Pancreas (tissue), 10 donors: ENCODE measurements at places on chromosomes 3 and 15.

DNA sequence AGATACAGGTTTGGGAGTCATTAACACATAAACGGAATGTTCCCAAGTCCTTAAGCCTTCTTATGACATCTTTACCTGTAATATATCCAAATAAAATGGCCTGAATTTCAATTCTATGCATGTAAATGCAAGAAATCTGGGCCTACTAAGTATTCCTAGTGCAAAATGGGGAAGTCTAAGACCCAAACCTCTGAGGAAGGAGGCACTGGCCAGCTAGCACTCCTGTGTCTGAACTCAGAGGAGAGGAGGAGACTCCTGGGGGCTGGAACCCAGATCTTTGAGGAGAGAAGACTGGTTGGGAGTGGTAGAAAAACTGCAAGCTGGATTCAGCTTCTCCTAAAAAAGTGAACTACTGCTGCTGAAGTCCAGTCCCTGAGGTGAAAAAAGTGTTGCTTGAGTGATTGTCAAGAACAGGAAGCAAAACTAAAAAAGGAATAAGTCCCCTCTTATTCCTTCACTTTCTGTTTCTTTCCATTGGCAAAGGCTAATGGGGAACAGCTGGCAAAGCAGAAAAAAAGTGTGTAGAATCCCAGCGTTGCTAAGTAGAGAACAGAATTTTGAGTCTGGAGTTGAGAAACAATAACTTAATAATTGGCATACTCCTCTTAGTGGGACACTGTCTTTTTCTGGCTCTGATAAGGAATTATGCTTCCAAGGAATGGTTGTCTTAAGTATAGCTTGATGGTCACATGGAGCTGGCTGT, 54.8 kb upstream of the ATP2C1 start:
- no peak for DNase-seq
- no peaks in the 10 kb centered on the region for H3K27me3 ChIP-seq
- no peaks in the 10 kb centered on the region for H3K4me1 ChIP-seq
- no peak overlapping the region for H3K27ac ChIP-seq
- no peak overlapping the region for H3K4me3 ChIP-seq
- no peaks in the 10 kb centered on the region for H3K36me3 ChIP-seq

- H3K27ac ChIP-seq = no peak overlapping the region
- H3K4me1 ChIP-seq = no peaks in the 10 kb centered on the region
- DNase-seq = no peak
- no peak overlapping the region for H3K4me3 ChIP-seq
- no peaks in the 10 kb centered on the region for H3K36me3 ChIP-seq
- H3K27me3 ChIP-seq = no peaks in the 10 kb centered on the region
These were observed 56.8 kb upstream of the TPM1 start for GRCh38 chr15:62985768-62986167.

GRCh38 chr3:184977796-184978195, 165.8 kb downstream of the VPS8 start:
- no peak for DNase-seq
- no peaks in the 10 kb centered on the region for H3K4me1 ChIP-seq
- no peaks in the 10 kb centered on the region for H3K36me3 ChIP-seq
- H3K4me3 ChIP-seq = no peak overlapping the region
- no peak overlapping the region for H3K27ac ChIP-seq

- H3K27me3 ChIP-seq = no peaks in the 10 kb centered on the region
- H3K27ac ChIP-seq = no peak overlapping the region
- H3K4me1 ChIP-seq = no peaks in the 10 kb centered on the region
- DNase-seq = no peak
These were observed 16.0 kb downstream of the PAQR5 start for GRCh38 chr15:69314736-69315135.

- peaks cover 29% of the 10 kb centered on the region for H3K36me3 ChIP-seq
- H3K27ac ChIP-seq = no peak overlapping the region
- H3K4me1 ChIP-seq = no peaks in the 10 kb centered on the region
- no peaks in the 10 kb centered on the region for H3K27me3 ChIP-seq
- H3K4me3 ChIP-seq = no peak overlapping the region
These were observed 38.6 kb downstream of the UMPS start for GRCh38 chr3:124768812-124769211.

DNA sequence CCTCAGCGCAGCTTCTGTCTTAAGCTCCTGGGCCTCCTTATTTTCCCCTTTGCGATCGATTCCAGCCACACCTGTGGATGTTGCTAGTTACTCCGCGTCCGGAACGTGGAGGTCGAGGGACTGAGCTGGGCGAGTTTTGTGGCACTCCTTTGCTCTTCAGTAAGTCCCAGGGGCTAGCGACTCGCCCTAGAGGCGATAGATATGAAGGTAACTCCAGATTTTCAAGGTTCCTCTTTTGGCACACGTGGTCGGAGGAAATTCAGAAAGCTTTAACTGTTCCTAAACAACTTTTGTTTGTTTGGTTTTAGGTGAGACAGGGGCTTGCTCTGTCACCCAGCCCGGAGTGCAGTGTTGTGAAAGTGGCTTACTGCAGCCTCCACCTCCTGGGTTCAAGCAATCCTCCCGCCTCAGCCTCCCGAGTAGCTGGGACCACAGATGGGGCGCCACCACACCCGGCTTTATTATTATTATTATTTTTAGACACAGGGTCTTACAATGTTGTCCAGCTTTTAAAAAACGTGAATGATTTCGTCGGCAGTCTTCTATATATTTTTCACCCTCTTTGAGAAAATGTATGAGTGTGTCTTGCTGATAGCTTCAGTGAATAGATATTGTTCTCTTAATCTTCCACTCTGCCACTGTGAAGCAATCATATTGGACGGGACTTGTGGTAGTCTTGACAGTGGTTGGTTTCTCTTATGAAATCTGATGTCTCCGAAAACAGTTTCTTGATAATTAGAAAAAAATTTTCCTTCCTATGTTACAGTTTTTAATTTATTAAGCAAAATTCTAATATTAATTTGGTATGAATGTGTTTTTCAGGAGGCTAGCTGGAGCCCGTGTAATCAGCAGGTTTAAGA, 785 bp downstream of the MFSD1 start:
- H3K4me3 ChIP-seq = peak overlapping the region; percentile 85
- H3K4me1 ChIP-seq = peaks cover 9% of the 10 kb centered on the region
- no peaks in the 10 kb centered on the region for H3K27me3 ChIP-seq
- H3K36me3 ChIP-seq = peaks cover 2% of the 10 kb centered on the region

GRCh38 chr15:101133751-101134261, 118.0 kb downstream of the CHSY1 start:
- no peaks in the 10 kb centered on the region for H3K4me1 ChIP-seq
- DNase-seq = no peak
- no peak overlapping the region for H3K27ac ChIP-seq
- H3K4me3 ChIP-seq = no peak overlapping the region
- H3K27me3 ChIP-seq = no peaks in the 10 kb centered on the region

GRCh38 chr3:52835766-52836470, 1.1 kb upstream of the MUSTN1 start:
- no peak overlapping the region for H3K4me3 ChIP-seq
- H3K27ac ChIP-seq = no peak overlapping the region
- no peaks in the 10 kb centered on the region for H3K27me3 ChIP-seq
- DNase-seq = no peak
- no peaks in the 10 kb centered on the region for H3K4me1 ChIP-seq

- no peak overlapping the region for H3K27ac ChIP-seq
- no peaks in the 10 kb centered on the region for H3K36me3 ChIP-seq
- H3K4me3 ChIP-seq = no peak overlapping the region
- H3K4me1 ChIP-seq = no peaks in the 10 kb centered on the region
- H3K27me3 ChIP-seq = no peaks in the 10 kb centered on the region
These were observed 1144.7 kb downstream of the OTOL1 start for GRCh38 chr3:162641317-162641716.

GRCh38 chr3:113626503-113627371, 69.7 kb downstream of the USF3 start:
- H3K27ac ChIP-seq = no peak overlapping the region
- H3K4me3 ChIP-seq = no peak overlapping the region
- no peaks in the 10 kb centered on the region for H3K27me3 ChIP-seq
- no peaks in the 10 kb centered on the region for H3K4me1 ChIP-seq

GRCh38 chr15:28167042-28167441, 67.9 kb upstream of the OCA2 start:
- H3K36me3 ChIP-seq = peaks cover 3% of the 10 kb centered on the region
- no peak for DNase-seq
- H3K27ac ChIP-seq = no peak overlapping the region
- no peaks in the 10 kb centered on the region for H3K27me3 ChIP-seq
- H3K4me1 ChIP-seq = no peaks in the 10 kb centered on the region

- no peak overlapping the region for H3K4me3 ChIP-seq
- no peak for DNase-seq
- no peak overlapping the region for H3K27ac ChIP-seq
- no peaks in the 10 kb centered on the region for H3K27me3 ChIP-seq
- H3K4me1 ChIP-seq = no peaks in the 10 kb centered on the region
These were observed 83.7 kb upstream of the ARHGEF3 start for GRCh38 chr3:56885453-56885852.

GRCh38 chr15:67030036-67030762, 35.2 kb upstream of the SMAD3 start:
- H3K27me3 ChIP-seq = no peaks in the 10 kb centered on the region
- peaks cover 14% of the 10 kb centered on the region for H3K4me1 ChIP-seq

- H3K27ac ChIP-seq = no peak overlapping the region
- H3K27me3 ChIP-seq = no peaks in the 10 kb centered on the region
- no peak for DNase-seq
- H3K4me3 ChIP-seq = no peak overlapping the region
- no peaks in the 10 kb centered on the region for H3K36me3 ChIP-seq
These were observed 78.8 kb downstream of the CMSS1 start for GRCh38 chr3:99896482-99896881.

DNA sequence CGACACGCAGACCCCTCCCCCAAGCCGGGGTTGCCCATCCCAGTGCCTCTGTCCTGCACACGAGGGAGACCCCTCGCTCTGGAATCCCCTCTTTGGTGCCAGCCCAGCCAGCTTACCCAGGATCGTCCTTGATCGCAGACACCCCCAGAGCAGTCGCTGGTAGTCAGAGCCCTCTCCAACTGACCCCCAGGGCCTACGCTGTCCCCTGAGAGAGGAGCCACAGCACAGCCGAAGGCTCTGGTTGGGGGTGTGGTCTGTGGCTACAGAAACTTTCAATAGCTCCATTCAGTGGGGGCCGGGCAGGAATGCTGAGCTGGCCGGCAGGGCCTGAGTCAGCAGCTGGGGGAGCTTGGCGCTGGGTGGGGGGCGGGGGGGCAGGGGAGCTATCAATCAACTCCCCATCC, at the start of gene LCTL:
Gene LCTL (minus strand): TSS at position 258 of the 404 bp plus-strand sequence. CDS start 633 bp downstream, outside the sequence.
- no peak within 1 kb of the TSS for H3K27ac ChIP-seq
- H3K27me3 ChIP-seq = no peaks in the 10 kb centered on the region
- no peaks in the 10 kb centered on the region for H3K36me3 ChIP-seq
- H3K4me3 ChIP-seq = no peak within 1 kb of the TSS
- no peak for DNase-seq

DNA sequence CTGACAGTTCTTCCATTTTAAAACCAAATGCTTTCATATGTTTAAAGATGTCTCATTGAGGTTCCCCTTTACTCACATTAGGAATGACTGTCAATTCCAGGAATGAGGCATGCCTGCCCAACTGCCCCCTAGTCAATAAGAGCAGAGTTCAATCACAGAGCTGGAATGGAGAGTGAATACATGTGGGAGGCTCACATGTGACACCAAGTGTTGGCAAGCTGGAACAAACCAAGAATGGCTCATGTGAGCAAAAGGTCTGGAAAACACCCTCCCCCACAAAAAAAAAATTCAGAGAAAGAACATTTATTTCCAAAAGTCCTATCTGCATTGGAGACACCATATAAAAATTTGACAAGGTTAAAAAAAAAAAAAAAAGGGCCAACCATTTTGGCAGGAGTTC, 3.7 kb downstream of the PBRM1 start:
- H3K27me3 ChIP-seq = no peaks in the 10 kb centered on the region
- H3K4me3 ChIP-seq = no peak overlapping the region
- peak overlapping the region; percentile 44 for H3K27ac ChIP-seq
- no peak for DNase-seq
- H3K36me3 ChIP-seq = no peaks in the 10 kb centered on the region

- H3K27me3 ChIP-seq = peaks cover 4% of the 10 kb centered on the region
- H3K4me3 ChIP-seq = peak overlapping the region; percentile 16
- H3K27ac ChIP-seq = no peak overlapping the region
- H3K36me3 ChIP-seq = no peaks in the 10 kb centered on the region
- peak; percentile 79 for DNase-seq
These were observed 1.1 kb downstream of the CELSR3 start for GRCh38 chr3:48661501-48662144.

DNA sequence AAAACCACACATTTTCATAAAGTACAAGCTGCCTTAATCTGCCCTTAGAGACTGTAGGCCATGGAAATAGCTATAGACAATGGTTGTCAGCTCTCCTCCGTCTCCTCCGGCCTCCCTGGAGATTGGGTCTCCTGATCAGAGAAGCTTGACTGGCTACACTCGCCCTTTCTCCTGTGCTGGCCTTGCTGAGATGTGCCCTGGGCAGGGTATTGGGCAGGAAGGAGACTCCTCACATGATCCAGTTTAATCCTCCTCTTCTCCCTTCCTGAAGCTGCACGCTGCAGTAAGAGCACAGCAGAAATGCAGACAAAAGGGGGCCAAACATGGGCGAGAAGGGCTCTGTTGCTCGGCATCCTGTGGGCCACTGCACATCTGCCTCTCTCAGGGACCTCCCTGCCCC, at the start of gene SLC24A5:
Gene SLC24A5 (plus strand): TSS at position 246 of the 400 bp plus-strand sequence. CDS start 55 bp downstream, at position 301.
- H3K27me3 ChIP-seq = no peaks in the 10 kb centered on the region
- DNase-seq = no peak
- H3K4me1 ChIP-seq = no peaks in the 10 kb centered on the region
- H3K27ac ChIP-seq = no peak within 1 kb of the TSS
- no peaks in the 10 kb centered on the region for H3K36me3 ChIP-seq
